Non-pigmented ciliary epithelial cell (primary cell): ENCODE measurements at places on chromosomes 5 and 9.

DNA sequence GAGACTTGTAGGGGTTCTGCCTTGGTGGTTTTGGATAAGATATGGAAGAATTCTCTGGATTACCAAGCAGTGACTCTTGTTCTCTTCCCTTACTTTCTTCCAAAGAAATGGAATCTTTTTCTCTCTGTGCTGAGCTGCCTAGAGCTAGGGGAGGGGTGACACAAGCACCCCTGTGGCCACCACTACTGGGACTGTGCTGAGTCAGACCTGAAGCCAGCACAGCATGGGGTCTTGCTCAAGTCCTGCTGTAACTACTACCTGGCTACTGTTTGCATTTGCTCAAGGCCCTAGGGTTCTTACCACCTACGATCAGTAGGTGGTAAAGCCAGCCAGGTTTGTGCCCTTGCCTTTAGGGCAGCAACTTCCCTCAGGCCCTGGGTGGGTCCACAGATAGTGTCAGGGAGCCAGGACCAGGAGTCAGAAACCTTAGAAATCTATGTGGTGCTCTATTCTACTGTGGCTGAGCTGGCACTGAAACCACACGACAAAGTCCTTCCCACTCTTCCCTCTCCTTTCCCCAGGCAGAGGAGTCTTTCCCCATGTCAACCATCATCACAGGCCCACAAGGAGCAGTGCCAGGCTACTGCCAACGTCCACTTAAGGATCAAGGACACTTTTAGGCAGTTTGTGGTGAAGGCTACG lies 53.8 kb downstream of the SREK1 start:
- DNase-seq, result peak; percentile 24

- DNase-seq, result no peak
These were observed 509.3 kb downstream of the KDM4C start for GRCh38 chr9:7266911-7267595.

GRCh38 chr9:6968271-6968670 lies 210.5 kb downstream of the KDM4C start:
- peak; percentile 17 for DNase-seq

- DNase-seq, result no peak
These were observed 5.9 kb downstream of the EMB start for GRCh38 chr5:50435168-50435567.

GRCh38 chr5:116157902-116158301 lies 73.1 kb downstream of the COMMD10 start:
- no peak for DNase-seq

DNA sequence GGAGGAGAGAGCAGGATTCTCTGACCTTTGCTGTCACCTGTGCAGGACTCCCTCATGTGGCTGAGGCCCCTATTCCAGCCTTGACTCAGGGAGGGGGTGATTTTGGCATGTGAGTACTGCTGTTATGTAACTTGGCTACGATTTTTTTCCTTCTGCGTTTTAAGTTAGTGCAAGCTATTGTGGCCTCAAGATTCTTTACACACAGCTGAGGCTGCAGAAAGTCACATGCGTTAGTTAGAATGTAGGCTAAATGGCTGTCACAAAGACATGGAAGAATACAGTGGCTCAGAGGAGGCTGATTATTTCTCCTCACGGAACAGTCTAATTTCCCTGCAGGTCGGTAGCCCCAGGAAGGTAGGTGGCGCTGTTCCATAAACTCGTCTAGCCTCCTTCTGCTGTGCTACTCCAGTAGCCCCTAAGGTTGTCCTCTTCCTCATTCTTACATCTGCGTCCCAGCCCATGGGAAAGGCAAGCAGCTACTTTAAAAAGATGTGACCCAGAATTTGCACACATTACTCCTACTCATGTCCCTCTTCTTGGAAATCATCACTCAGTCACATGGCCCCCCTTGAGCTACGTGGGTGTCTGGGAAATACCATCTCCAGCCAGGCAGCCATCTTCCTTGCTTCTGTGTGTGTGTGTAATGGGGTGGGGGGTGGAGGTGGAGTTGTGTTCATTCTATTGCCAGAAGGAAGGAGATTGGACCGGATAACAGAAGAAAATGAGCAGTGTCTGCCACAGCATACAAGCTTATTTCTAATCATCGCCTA lies 486.6 kb downstream of the CCDC171 start:
- no peak for DNase-seq

GRCh38 chr9:137891588-137892423 lies 14.2 kb downstream of the CACNA1B start:
- no peak for DNase-seq

GRCh38 chr5:181120306-181120705 lies 10.7 kb downstream of the OR2V1 start:
- DNase-seq, result peak; percentile 24

DNA sequence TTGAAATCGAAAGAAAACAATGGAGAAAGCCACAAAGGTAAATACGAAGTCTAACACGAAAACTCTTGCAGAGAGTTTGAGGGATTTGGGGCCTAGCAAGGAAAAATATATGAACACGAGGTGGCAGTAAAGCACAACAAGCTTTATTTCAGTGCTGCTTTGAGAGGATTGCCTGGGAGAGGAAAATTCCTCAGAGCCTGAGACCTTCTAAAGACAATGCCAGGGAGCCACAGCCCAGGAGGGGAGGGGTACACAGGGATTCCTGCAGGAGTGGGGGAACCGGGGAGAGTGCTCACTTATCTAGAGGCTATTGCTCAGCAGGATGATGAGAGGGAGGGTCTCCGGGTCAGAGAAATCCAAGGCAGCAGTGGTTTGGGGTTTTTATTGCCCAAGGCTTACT lies 134.9 kb upstream of the ADCY2 start:
- no peak for DNase-seq

DNA sequence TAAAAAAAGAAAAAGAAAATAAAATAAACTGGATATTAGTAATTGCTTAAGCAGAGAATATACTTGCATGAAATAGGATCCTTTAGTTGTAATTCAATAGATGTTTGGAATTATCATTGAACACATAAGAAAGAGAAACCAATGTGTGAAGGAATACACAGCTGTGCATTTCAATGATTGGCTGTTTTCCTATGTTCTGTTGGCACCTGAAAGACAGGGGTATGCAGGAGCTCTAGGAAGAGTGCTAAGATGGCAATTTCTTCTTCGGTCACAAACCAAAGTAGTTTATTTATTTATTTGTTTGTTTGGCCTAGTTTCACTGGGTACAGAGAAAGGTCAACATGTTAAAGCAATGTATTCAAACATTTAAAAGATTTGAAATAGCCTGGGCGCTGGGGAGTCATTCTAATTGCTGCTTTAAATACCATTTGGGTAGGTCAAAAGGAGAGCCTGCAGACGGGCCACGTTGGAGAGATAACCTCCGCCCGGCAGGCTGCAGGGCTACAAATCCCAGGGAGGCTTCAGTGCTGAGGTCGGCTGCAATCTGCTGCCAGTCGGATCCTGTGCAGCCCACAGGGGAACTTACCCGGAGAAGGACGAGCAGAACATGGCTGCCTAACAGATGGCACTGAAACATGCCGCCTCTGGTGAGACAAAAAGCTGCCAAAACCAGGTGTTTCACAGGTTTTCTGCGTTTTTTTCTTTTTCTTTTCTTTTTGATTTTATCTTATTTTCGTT lies 154.2 kb upstream of the TYRP1 start:
- DNase-seq, result no peak

DNA sequence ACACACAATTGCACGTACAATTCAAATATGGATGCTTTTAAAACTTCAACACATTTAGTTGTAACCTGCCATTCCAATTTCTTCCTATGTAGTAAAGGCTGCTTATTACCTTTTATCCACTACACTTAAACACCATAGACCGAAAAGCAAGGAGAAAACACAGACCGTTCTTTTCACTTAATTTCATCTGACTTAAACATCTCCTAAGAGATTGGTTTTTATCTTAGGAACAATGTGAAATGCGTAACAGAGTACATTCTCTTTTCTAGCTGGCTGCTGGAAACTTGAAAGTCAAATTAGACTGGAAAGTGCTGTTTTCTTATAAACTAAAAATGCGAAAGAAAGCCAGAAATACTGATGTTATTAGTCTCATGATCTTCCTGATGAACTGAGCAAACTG lies 241.8 kb downstream of the MLLT3 start:
- DNase-seq, result no peak

DNA sequence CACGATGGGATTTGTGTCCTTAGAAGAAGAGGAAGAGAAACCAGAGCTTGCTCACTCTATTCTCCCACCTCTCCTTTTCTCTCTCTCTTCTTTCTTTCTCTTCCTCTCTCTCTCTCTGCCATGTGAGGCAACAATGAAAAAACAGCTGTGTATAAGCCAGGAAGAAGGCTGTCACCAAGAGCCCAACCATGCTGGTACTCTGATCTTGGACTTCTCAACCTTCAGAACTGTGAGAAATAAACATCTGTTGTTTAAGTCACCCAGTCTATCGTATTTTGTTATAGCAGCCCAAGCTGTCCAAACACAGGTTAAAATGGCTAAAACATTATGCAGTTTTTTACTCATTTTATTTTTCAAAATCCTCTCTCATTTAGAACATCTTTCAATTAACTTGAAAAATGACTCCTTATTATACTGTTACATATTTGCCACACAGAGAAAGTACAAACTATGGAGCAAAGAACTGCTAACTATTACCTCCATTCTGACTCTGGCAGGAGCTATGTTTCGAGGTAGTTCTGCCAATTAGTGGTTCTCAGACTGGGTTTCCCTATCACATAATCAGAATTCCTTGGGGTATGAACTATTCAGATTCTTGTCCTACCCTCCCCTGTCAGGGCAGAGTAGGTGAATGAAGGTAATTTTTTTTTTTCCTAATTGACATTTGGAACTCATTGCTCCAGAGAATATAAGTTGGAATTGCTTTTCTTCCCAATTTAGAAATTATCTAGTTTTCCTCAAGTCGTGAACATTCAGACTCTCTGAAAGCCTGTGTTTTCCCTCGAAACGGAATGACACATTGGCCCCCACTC lies 434.6 kb downstream of the ENC1 start:
- DNase-seq, result no peak
